Cortex of kidney (tissue), 1 donor: ENCODE measurements at places on chromosomes 3 and 15.

GRCh38 chr3:53493963-53494791 lies at the start of gene CACNA1D:
TSS of gene CACNA1D (plus strand) at chr3:53494611. CDS start at chr3:53495167, 556 bp downstream.
- no peak for DNase-seq

DNA sequence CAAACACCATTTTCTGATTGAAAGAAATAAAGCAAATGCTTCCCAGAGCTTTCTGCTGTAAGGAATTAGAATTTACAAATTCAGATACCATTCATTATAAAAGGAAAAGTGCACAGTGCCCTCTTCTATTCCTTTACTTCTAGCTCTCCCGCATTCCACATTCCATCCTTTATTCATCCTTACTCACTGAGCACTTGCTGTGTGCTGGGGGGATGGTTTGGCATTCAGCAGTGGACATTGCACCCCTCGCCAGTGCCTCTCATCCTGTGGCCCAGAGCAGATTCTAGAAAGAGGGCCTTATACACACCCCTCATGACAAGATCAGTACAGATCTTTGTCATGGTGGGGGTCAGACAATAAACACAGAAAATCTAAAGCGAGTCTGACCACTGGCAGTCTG lies 73.0 kb downstream of the MGLL start:
- no peak for DNase-seq

DNA sequence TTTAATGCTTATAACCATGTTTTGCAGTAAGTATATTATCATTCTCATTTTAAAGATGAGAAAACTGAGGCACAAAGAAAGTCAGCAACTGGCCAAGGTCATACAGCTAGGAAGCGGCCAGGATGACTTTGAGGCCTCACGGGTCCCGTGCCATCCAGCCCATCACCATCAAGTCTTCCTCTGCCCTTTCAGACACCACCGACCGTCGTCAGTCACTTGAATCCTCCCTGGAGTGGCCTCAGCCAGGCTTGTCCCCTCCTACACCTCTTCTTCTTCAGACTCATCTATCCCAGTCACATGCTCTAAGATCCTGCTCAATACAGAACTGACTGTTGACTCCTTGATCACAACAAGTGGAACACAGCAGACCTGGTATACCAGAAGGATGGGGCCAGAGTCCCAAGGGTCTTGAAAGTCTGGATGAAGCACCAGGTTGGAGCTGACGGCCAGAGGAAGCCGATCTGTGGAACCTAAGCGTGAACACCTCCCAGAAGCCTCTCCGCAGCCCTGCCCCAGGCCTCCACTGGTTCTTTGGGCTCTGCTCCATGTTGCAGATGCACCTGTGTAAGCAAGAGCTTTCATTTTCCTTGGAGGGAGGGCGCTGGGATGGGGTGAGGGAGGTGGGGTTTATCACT lies 22.1 kb downstream of the ITGA11 start:
- no peak for DNase-seq

DNA sequence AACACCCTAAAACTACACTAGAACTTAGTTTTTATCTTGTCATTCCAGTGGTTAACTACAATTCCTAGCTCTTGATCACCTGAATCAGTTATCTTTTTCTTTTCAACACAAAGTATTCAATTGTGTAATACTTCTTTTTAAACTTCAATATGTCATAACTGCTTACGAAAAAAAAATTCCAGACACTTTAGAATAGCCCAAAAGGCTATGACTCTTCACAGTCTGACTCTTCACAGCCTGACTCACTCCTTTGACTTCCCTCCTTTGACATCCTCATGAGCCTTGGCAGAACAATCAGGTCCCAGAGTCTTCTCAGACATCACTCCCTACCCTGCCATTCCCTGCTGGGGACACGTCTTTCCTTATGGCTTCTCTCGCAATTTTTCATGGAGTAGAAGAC lies 727.1 kb downstream of the ROBO1 start:
- no peak for DNase-seq

DNA sequence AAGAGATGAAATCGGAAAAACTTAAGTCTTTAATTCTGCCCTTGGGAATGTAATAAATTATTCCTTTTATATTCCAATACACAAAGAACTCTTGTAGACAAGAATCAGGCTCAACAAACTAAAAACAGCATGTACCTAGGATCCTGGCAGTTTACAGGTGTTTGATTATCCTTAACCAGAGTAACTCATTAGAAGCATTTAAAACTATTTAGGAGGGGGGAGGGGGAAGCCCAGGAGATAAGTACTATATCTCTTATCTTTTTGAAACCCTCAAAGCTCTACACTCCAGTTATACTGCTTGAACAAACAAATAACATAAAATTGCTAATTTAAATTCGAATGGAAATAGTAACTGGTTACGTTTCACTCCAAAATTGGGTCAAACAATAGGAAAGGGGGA lies 1.9 kb downstream of the CNBP start:
- no peak for DNase-seq

GRCh38 chr3:49747792-49748480 lies 24.2 kb upstream of the GMPPB start:
- no peak for DNase-seq

GRCh38 chr3:81851176-81851575 lies 89.7 kb upstream of the GBE1 start:
- no peak for DNase-seq

- DNase-seq, result no peak
These were observed 2.9 kb downstream of the SNRPN start for GRCh38 chr15:24957691-24958090.

- DNase-seq, result no peak
These were observed 29.5 kb downstream of the CTDSPL start for GRCh38 chr3:37891227-37891626.

DNA sequence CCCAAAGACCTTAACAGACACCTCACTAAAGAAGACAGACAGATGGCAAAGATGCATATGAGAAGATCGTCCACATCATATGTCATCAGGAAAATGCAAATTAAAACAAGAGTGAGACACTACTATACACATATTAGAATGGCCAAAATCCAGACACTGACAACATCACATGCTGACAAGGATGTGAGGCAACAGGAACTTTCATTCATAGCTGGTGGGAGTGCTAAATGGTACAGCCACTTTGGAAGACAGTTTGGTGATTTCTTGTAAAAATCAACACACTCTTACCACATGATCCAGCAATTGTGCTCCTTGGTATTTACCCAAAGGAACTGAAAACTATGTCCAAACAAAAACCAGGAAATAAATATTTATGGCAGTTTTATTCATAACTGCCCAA lies 17.6 kb downstream of the CHDH start:
- DNase-seq, result no peak

DNA sequence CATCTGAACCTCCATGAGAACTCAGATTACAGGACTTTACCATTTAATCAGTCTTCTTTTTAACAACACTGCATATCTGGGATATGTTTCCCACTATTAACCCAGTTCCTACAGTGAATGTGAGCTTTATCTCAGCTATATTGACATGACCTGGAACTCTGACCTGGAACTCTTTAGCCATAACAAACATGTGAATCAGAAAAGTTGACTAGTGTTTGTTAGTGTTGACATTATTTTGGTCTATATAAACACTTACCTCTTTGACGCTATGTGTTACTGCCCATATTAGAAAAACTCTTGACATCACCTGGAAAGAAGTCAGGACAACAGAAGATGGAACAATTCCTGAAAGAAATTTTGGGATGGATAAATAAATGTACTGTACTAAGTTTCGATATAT lies 56.7 kb downstream of the HACD2 start:
- DNase-seq, result no peak

DNA sequence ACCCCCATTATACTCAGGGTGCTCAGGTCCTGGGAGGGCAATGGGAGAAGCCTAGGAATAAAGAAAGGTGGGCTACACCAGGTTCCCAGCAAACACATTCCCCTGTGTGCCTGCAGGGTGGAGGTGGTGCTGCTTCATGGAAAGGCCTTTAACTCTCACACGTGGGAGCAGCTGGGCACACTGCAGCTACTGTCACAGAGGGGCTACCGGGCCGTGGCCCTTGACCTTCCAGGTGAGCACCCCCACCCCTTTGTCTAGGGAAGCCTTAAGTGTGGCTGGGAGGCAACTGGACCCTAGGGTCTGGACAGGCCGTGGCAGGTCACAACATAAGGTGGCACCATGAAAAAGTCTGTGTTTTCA lies 3.3 kb downstream of the ABHD14A start:
- DNase-seq, result no peak
